Activated naive CD4-positive, alpha-beta T cell (primary cell): ENCODE measurements at places on chromosomes 3 and 15.
A peak's percentile ranks its signal among the peaks of the same experiment; 100 is the strongest.

DNA sequence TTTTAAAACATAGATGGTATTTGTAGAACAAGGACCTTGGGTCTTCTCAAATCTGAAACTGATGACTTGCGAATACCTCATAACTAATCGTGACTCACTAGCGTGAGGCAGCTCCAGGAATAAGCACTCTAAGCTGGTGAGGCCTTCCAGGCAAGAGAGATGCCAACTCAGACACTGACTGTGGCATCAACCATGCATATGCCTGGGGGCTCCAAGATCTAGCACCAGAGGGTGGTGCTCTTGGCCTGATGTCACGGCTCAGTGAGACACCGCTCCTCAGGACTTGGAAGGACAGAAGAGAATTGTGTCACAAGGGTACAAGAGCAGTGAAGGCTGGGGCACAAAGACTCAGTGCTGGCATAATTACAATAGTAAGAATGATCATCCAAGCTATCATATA, 125.0 kb upstream of the TRIM42 start:
- DNase-seq = no peak

DNA sequence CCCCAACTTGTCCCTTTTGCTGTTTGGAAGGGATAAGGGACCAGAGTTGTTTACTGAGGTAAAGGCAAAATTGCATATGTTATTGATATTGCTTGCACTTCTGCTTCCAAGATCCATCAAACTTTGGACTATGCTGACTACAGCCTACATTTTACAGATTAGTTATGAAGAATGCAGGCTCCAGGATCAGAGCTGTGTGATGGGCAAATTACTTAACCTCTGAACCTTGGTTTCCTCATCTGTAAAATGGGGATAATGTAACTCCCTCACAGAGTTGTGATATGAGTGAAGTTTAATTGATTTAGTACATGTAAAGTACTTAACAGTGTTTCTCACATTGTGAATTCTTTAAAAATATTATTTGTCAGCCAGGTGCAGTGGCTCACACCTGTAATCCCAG, 15.9 kb downstream of the FAIM start:
- no peak for DNase-seq

DNA sequence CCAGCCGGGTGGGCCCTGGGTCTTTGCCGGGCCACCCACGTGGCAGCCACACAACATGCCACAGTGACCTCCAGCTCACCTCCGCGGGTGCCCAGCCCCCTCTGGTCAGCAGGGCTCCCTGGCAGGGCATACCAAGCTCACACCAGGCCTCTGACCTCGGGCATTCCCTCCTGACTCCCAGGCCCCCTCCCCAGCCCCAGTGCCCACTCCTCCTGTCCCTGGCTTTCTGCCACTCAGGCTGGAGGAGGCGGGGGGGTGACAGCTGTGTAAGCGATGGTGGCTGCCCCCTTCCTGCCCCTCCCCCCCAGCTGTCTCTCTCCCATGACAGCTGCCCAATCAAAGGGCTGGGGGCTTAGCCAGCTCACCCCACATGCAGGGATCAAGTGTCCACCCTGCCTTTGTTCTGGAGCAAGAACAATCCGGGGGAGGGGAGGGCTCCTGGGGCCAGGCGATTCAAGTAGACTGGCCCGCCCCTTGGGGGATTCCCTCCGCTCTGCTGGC, 3.3 kb downstream of the PCBP4 start:
- DNase-seq = no peak

GRCh38 chr3:112002096-112002971, 3.6 kb downstream of the TAGLN3 start:
- peak; percentile 4 for DNase-seq
